ENCODE measurements at places on chromosomes 2 and 18.

DNA sequence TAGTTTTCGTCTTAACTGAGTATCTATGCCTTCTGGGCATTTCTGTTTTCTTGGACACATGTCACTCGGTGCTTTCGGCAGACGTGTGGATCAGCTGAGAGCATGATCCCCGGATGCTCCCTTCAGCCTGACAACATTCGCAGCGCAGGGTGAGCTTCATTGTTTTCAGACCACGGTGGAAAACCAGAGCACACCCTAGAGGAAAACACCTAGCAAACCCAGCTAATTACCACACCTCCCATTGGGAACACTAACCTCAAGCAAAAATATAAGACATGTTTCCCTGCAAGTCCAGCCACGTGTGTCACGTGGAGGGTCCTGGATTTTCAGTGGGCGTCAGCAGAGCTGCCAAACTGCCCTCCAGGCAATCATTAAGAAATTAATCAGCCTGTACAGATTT is 31.0 kb downstream of the ANKRD29 start:
- DNase-seq: no peak

GRCh38 chr18:24319757-24320156 is 77.9 kb downstream of the OSBPL1A start:
- no peak for DNase-seq

DNA sequence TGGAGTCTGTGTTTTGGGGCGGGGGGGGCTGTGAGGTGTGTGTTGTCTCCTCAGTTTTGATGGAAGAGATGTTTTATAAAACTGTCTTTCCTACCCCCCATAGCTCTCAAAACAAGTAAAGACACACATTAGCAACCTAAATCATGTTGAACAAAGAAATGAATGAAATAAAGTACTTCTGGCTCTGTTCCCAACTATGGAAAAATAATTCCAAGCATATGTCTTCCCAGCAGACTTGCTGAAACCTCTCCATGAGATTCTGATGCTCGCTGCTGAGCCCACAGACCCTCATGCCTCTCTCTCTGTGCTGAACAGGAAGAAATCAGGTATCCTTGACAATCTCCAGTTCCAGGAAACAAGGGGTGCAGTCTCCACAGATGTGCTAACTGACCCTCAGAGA is 226.7 kb upstream of the KLHL29 start:
- DNase-seq: no peak

DNA sequence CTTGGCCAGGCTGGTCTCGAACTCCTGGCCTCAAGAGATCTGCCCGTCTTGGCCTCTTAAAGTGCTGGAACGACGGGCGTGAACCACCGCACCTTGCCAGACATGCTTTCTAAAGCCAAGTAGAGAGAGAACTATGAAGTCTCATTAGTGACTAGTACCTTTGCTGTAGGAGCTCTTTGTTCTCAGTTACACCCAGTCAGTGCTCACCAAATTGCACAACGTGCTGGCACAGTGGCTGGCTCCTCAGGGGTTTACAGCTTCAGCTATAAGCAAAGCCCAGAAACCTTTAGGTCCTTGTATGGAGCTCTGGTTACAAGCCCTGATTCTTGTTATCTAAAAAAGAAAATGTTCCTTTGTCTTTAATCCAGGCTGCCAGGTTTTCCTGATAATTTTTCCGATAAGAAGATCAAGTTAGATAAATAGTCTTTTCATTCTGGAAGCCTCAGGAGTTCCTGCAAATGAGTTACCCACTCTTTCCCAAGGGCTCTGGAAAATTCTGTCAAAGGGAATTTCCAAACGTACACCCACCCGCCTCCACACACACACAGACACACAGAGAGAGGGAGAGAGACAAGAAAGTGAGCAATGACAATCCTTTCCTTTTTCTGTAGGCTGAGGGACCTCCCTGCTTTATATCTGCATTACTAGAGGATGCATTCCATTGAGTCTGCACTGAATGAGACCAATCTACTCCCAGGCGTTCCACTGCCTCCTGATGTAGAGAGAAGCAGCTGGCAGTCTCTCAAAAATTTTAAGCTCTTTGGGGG is 100.2 kb upstream of the CSRNP3 start:
- DNase-seq: no peak

DNA sequence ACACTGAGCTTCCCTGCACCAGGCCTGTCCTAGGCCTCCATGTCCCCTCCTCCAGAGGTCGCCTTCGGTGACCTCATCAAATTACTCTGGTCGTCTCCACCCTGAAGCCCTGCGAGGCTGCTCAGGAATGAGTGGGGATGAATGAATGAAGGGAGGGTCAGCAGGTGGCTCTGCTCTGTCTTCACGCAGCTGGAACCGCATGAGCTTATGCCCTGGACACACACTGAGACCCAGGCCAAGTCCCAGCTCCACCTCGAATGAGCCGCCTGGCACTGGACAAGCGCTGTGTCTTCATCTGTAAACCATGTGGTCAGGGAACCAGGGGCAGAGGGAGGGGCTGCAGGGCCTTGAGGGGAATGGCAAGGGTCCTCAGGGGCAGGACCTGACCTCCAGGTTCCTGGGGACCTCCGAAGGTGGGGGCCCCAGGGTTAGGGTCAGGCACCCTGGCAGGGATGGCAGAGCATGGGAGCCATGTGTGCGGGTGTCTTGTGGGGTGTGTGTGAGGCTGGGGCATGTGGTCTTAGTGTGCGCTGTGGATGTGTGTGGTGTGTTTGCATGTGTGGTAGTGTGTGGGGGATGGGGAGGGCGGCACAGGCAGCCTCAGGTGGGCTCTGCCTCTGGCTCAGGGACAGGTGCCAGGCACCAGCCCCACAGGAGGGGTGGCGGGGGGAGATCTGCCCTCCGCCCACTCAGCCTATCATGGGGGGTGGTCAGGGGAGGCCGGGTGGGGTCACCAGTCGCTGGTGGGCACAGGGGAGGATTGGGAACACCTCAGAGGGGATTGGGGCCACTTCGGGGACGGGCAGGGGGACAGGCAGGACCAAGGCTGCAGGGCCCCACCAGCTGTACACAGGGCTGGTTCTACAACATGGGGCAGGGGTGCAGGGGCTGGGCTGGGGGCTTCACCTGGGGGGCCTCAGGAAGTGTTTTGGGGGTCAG is 13.9 kb downstream of the ODC1 start:
- DNase-seq: no peak

DNA sequence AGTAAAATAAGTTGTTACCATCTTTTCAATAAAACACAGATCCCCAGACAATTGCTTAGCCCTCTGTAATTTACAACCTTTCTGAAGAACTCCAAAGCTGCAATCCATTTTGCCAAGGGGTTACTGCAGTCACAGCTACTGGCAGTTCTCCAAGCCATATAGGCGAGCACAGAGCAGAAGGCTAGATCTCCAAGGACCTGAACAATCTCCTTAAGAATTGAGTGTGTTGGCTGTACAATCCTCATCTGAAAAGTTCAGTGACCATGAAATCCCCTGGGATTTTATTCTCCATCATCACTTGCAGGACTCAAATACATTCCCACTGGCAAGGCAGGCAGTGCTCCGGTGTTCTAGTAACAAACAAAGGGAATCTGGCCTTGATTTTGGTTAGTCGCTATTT is 103.9 kb upstream of the LRP1B start:
- DNase-seq: no peak

- DNase-seq: no peak
These were observed 264.0 kb upstream of the EPHA4 start for GRCh38 chr2:221836095-221836494.

DNA sequence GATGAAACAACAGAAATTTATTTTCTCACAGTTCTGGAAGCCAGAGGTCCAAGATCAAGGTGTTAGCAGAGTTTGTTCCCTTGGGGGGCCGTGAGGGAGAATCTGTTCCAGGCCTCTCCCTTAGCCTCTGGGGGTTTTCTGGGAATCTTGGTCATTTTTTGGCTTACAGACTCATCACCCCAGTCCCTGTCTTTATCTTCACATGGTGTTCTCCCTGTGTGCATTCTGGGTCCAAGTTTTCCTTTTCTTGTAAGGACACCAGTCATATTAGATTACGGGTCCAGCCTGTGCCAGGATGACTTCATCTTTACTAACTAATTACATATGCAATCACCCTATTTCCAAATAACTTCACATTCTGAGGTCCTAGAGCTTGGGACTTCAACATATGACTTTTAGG is 292.5 kb upstream of the TRIB2 start:
- DNase-seq: no peak

DNA sequence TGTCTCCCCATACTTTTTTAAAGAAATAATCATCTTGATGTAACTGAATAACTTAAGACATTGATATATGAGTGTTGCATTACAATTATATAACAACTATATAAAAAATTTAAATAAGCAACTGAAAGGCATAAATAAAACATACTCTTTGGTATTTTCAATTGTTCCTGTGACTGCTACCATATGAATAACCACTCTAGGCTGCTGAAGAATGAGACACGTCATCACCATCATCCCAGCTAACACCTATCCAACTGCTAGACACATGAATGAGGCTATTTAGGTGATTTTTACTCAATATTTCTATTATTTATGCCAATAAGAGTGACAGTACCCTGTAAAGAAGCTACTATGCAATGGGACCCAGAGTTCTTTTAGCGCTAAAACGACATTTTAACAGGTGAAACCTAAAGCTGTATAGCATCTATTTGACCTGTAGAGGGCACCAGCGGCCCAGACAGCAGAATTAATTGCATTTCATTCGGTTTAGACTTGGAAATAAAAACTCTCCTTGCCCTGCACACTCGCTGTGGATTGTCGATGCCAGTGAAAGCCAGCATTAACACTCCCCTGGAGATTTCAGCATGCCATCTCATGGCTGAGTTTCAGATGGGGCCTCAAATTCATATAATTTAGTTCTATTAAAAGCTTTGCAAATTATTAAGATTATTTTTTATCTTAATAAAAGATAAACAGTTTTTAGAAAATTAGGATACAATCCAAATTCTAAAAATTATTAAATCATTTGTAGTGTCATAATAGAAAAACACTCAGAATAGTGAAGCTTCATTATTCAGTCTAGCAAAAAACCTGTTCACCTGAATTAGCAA is 89.4 kb upstream of the MAP2 start:
- peak; percentile 17 for DNase-seq

DNA sequence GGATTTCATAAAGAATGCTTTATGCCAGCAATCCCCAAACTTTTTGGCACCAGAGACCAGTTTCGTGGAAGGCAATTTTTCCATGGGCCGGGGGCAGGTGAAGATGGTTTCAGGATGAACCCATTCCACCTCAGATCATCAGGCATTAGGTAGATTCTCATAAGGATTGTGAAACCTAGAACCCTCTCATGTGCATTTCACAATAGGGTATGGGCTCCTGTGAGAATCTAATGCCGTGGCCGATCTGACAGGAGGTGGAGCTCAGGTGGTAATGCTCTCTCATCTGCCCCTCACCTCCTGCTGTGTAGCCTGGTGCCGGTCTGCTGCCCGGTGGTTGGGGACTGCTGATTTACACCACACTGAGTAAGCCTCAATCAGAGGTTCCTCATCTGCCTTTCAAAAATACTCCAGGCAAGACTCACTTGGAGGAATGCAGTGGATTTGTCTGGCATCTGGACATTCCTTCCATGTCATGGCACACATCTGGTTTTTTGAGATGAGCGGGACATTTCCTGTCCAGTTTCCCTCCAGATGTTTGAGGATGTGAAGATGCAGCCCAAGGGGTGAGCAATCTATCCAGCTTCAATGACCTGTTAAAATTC is 185.8 kb downstream of the VAPA start:
- no peak for DNase-seq

GRCh38 chr2:214261683-214262082 is 149.2 kb upstream of the VWC2L start:
- DNase-seq: no peak

GRCh38 chr18:77170890-77171410 is 38.4 kb upstream of the MBP start:
- DNase-seq: no peak

GRCh38 chr2:82875858-82876257 is 1583.2 kb downstream of the SUCLG1 start:
- no peak for DNase-seq

GRCh38 chr2:203867561-203868200 is at the start of gene CTLA4:
TSS of gene CTLA4 (plus strand) at chr2:203867771. CDS start at chr2:203867943, 172 bp downstream.
- no peak for DNase-seq

Measured in hepatic stellate cell (primary cell).